ENCODE measurements at places on chromosomes 2 and 18.

GRCh38 chr2:96602330-96602823 lies 35.7 kb downstream of the KANSL3 start:
- DNase-seq: no peak

DNA sequence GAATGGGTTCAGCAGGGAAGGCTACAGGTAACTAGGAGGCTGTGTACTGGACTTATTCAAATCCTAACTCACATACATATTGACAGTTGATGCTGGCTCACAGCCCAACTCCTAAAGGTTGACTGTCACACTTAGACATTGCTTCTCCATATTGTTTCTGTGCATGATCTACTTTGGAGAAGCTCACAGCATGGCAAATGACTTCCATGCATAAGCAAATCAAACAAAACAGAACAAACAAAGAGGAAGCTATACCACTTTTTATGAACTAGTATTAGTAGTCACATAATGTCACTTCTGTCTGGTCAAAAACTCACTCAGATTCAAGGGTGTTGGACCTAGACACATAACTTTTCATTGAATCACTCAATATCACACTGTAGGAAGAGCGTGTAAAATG lies 43.8 kb upstream of the CDH19 start:
- DNase-seq: no peak

DNA sequence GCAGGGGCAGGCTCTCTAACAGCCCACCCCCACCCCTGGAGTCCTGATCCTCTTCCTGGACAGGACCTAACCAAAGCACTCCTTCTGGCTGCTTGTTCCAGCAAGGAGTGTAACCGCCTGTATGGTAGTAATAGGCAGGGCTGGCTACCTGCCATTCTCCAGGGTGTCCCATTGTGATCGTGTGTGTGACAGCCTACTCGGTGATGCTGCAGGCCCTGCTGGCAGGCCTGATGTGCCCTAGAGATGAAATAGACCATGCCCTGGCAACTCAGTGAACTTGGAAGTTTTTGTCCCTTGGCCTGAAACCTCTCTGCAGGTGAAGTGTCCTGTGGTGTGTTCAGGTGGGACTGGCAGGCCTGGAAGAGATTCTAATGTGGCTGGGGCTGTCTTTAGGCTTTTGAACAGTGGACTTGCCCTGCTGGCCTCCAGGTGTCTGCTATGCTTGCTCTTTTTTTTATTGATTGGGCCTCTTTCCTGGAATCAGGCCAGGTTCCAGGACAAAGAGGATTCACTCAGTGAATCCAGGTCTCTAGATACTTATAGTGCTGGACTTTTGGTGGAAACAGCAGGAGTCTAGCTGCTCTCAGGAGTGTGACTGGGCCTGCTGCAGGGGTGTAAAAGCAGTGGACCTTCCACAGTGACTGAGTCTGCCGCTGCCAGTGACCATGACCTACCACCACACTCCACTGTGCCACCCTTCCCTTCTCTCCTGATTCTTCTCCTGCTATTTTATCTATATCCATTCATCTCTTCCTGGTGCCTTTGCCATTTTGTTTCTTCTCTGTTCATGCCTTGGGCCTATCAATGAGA lies 132.1 kb downstream of the CTIF start:
- no peak for DNase-seq

DNA sequence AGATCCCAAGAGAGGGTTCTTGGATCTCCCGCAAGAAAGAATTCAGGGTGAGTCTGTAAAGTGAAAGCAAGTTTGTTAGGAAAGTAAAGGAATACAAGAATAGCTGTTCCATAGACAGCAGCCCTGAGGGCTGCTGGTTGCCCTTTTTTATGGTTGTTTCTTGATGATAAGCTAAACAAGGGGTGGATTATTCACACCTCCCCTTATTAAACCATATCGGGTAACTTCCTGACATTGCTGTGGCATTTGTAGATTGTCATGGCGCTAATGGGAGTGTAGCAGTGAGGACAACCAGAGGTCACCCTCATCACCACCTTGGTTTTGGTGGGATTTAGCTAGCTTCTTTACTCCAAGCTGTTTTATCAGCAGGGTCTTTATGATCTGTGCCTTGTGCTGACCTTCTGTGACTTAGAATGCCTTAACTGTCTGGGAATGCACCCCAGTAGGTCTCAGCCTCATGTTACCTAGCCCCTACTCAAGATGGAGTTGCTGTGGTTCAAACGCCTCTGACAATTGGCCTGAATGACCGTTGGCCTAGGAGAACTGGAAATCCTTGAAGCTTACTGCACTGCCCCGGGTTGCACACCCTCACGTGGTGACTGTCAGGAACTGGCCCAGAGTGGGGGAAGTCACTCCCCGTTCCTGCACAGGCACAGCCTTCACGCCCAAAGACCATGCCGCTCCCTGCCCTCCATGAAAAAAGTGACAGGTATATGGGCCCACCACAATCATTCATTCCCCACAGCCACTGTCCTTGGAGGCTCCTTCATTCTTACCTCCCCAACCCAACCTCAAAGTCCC lies 136.9 kb downstream of the SEPTIN10 start:
- no peak for DNase-seq

DNA sequence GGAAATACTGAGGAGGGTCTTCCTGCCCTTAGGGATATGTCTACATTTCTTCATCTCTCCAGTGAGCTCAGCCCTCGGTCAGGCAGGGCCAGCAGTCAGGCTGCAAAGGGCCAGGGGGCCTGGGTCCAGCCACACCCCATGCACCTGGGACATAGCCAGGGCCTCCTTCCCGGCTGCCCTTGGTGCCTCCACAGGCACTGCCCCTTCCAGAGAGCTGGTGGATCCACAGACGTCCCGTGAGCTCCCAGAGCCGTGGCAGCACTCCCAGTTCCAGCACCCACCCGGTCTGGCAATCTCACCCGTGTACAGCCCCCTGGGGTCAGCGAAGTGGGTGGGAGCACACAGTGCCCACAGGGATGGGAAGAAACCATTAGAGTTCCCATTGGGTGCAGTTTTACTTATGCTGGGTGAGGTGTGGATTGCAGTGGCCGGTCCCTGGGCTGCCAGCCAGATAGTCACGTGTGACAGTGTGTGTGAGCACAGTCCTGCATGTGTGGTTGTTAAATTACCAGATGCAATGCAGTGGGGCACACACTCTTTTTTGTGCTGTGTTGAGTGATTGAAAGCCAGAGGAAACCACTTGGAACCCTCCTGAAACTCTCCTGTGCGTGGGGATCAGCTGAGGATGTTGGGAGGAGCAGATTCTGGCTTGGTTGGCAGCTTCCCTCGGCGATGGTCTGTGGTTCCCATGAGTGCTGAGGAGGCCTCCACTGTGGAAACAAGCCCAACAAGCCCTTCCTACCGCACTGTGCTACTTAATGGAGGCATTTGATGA lies 131.0 kb downstream of the SNTG2 start:
- DNase-seq: no peak

- DNase-seq: peak; percentile 50
Measured at GRCh38 chr2:74835831-74836674, 2.1 kb downstream of the HK2 start.

DNA sequence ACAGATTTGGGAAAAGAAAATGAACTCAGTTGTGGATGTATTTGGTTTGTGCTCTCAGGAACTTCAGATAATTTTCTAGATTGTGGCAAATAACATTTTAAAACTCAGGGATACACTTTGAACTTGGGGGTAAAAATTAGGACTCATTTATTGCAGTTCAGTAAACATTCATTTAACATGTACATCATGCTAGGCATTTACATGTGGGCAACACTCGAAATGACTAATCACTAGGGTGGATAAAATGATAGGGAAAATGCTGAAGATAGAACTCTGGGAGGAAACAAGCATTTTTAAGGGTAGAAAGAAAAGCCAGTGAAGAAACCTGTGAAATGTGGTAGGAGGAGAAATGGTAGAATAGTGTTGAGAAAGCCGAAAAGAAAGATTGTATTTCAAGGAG lies 7.8 kb downstream of the FAM117B start:
- no peak for DNase-seq

DNA sequence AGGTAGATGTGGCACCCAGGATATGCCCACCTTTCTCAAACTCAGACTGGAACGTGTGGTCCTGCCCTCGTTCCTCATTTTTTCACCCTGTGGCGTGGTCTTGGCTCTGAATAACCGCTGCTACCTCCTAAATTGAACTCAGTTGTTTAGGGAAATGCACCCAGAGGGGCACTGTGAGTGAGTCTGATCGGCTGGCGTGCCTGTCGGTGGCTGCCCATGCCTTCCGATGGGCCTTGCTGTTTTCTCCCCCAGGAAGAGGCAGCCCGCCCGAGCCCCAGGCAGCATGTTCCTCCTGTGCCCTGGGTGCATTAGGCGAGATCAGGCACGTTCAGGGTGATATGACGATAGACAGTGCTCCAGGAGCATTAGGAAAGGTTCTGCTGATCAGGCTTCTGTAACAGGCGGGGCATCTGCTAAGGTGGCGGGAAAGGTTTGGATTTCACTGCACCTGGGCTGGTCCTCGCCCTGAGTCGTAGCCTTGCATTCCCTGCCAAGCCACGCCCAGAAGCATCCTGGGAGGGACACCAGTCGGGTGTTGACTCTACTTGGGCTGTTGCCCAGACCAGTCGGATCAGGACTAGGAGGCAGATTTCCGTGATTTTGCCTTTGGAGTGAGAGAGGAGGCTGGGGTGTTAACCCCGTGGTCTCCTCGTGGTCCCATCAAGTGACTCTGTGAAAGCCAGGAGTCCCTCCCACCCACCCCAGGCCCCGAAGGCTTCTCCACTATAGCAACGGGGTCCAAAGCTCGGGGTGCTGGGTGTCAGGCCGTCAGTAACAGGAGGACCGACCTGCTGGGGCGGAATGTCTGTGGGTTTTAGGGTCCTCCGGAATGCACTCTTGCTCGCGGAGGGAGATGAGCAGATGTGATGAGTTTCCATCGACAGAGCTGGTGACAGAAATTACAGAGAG lies 75.1 kb downstream of the SH3BP4 start:
- DNase-seq: no peak

- DNase-seq: no peak
Measured at GRCh38 chr18:7601246-7601615, 34.1 kb downstream of the PTPRM start.

Data from GM18507 (cell line).